RPMI7951 (cell line): ENCODE measurements at places on chromosomes 7 and 10. TPM values are rescaled to one million over a fixed set of nuclear protein-coding genes. Genes with fewer than 3 reads are reported as not detected.

DNA sequence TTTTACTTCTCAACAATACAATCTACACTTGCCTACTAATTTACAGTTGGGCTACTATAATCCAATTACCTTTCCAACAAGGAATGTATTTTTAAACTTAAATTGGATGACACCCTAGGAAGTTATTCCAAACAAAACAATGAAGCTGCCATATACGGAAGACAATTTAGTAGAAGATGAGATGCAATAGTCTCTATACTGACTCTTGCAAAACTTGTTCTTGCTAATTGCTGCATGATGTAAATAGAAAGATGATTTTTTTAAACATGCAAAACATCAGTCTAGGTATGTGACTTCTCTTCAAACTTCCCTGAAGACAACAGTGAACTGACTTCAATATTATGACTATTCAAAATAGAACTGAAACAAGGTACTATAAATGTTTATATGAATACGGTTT is 17.6 kb downstream of the NT5C3A start:
- no peak for DNase-seq

DNA sequence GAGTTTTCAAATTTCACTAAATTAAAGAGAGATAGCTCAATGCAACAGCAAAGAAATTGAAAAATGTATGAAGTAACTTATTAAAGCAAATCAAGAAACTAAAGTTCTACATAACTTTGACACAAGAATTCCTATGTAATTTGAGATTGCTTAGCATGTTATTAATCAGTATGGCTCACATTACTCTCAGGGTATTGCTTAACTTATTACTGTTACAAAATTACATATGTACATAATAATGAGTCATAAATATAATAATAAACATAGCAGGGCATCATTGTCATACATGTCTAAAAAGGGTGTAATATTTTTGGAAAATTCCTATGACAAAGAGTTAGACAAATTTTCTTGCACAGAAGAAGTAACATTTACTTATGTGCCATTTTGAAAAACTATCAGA is 75.0 kb downstream of the ZWINT start:
- DNase-seq: no peak

DNA sequence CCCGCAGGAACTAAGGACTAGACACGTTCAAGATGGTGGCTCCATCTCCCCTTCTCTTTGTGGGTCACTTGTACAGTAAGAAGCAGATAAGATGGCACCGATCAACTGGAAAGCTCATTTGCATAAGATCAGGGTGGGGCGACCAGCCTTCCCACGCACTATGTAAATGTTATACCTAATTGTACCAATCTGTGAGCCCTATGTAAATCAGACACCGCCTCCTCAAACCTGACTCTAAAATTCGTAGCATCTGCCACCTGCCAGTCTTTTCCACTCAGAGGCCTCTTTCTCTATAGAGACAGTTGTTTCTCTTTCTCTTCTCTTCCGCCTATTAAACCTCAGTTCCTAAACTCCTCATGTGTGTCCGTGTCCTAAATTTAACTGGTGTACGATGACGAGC is 324.5 kb downstream of the PHF14 start:
- no peak for DNase-seq

DNA sequence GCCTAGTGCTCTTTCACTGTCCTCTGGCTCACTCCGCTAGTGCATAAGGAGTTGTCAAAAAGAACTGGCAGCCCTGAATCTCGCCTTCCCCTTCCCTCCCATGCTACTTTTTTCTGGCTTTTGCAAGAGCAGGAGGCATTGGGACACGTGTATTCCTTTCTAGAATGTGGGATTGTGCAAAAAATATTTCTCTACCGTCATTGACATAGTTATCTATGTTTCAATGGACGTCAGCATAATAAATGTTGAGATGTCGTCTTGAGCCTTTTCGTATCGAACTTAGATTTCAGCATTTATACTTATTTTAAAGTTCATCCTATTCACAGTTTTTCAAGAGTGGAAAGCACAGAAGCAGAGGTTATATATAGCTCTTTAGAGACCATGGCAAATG is 727 bp downstream of the ING3 start:
- no peak for DNase-seq

DNA sequence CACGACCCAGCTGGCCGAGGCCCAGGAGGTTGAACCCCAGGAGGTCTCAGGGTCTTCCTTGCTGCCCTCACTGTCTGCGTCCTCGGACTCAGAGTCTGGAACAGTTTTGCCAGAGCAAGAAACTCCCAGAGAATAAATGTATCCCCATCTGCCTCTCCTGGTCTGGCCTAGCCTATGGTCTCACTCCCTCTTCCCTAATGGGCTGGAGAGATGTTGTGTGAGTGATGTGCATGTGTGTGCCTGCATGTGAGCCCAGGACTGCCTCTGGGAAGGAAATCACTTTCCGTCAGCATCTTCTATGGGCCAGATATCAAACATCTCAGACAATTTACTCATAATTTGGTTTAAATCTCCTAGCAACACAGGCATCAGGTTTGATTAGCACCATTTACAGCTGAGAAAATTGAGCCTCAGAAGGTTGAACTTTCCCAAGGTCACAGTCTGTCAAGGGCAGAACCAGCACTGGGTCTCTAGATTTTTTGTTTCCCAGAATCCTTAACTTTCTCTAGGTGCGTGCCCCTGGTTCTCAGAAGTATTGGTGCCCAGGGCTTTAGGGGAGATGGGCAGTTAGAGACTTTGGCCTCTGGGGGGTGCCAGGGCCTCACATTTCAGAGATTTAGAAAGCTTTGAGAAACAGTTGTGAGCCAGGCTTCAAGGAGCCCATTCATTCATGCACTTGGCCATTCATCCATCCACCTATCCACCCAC is 4.9 kb downstream of the TMEM270 start:
- DNase-seq: peak; percentile 53

DNA sequence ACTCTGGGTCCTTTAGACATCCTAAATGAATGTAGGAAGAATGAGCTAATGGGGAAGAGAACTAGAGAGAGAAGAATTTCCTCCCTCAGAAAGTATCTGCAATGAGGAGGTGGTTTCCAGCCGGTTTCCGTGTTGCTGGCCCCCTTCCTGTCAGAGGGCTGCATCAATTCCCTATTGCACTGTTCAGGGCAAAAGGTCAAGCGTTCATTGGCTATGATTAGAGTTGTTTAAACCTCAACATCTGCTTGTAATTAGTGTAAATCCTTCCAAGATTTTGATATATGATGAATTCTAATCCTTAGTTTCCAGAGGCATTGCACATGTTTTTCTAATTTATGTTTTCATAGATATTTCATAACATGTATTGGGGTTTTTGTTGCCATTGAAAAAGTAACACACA is 107.3 kb upstream of the SGCE start:
- DNase-seq: peak; percentile 42

DNA sequence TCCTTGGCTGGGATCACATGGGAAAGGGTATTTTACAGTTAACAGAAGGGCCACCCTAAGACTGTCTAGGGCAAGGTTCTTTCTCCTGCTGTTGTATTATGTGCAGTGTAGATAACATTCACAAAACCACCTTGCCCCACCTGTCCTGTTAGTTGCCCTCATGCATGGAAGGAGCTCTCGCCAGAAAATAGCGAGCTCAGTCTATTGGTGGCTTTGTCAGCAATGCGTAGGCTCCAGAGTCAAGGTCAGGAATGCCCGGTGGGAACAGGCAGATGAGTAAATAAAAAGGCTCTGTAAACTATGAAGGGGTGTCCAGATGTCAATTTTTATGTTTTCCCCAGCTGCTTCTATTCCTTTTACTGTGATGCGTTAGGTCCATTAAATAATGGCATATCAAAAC is 107.1 kb upstream of the WDR11 start:
- no peak for DNase-seq

DNA sequence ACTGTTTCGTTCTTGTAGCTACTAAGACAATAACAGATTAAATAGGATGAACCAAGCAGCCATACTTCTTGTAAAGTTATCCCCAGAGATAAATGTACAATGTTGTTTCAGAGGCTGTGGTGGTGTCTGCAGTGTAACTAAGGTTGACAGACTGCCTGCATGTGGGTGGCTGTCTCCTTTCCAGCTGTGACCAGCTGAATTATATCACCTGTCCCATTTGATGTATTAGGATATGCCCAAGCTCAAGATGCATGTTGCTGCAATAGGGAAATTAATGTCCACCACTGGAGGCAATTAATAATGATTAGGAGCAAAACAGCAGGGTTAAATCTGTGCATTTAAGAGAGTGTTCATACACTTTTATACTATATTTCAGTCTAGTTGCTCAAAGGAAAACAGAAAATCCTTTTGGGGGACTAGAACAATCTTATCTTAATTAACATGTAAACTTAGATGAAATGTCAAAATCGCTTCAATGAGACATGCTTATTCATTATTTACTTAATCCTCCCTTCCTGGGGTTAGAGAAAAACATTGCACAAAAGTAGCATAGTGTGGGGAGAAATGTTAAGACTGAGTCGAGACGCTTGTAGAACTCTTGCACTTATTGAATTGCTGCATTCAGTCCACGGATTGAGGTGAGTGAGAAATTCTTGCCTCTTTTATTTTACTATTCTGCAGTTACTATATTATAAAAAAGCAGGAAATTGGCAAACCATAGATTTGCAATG is 269.0 kb downstream of the SNX10 start:
- no peak for DNase-seq

- no peak for DNase-seq
Observed at GRCh38 chr10:948347-948746, 16.8 kb upstream of the LARP4B start.

- DNase-seq: no peak
Observed at GRCh38 chr7:16900209-16900768, 18.5 kb upstream of the AGR3 start.

Gene ZNF853
- under 0.01 and 0.10 TPM in 2 replicates for total RNA-seq

Gene DLX6
- total RNA-seq: 0.20 and 1.2 TPM in 2 replicates

Gene GPR146
- 1.7 and 5.0 TPM in 2 replicates for total RNA-seq

Gene SLC13A4
- total RNA-seq: not detected in 2 replicates
